Peyer's patch (tissue), 4 donors: ENCODE measurements at places on chromosomes 5 and 9. TPM values are rescaled to one million over a fixed set of nuclear protein-coding genes. Genes with fewer than 3 reads are reported as not detected.
A peak's percentile ranks its signal among the peaks of the same experiment; 100 is the strongest.

GRCh38 chr5:161548487-161549094 lies 2.1 kb upstream of the GABRB2 start:
- no peak overlapping the region for H3K4me3 ChIP-seq
- H3K4me1 ChIP-seq = no peaks in the 10 kb centered on the region
- H3K36me3 ChIP-seq = no peaks in the 10 kb centered on the region
- DNase-seq = no peak

DNA sequence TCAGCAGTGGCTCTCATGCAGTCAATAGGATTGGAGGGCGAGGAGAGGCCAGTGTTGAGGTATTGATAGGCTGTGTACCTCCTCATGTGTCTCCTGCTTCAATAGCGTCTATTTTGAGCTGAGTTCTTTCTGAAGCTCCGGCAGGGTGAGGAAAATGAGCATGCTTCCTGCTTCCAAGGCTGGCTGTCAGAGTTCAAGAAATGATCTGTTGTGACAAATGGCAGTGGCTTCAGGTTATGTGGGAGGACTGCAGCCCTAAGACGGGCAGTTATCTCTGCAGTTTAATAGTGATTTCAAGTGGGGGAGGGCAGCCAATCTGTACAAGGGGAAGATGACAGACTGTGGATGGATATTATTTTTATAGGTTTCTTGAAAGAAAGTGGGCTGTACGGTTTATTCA lies 54.0 kb upstream of the CXCL14 start:
- H3K4me3 ChIP-seq = no peak overlapping the region
- no peaks in the 10 kb centered on the region for H3K36me3 ChIP-seq
- DNase-seq = no peak
- H3K4me1 ChIP-seq = no peaks in the 10 kb centered on the region
- no peaks in the 10 kb centered on the region for H3K27me3 ChIP-seq

The CEL gene
- total RNA-seq = 6.6 TPM

The PTPN3 gene
- total RNA-seq = 43.8 TPM

The NR5A1 gene
- total RNA-seq = not detected

DNA sequence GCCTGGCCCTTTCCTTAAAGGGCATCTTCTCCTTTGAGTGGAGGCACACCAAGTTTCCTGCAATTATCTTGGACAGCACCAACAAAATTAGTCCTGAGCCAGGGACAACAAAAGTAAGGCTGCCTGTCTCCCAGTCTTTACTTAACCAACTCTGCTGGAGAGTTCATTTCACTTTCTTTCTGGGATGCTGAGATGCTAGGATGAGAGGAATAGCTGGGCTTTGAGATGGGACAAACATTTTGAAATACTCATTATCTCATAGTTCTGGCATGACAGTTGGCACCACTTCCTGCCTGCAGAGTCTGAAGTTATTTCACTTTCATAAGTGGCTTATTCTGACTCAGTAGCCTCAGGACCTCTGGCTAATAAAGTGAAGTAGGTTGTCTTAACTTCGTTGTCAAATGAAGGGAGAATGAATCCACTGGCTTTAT lies 157.0 kb downstream of the C9orf152 start:
- no peaks in the 10 kb centered on the region for H3K27me3 ChIP-seq
- no peaks in the 10 kb centered on the region for H3K36me3 ChIP-seq
- peak overlapping the region; percentile 70 for H3K4me3 ChIP-seq
- peak overlapping the region; percentile 84 for H3K27ac ChIP-seq
- DNase-seq = peak; percentile 50
- H3K4me1 ChIP-seq = no peaks in the 10 kb centered on the region

The SERF1A gene
- total RNA-seq = 9.5 TPM

GRCh38 chr9:102113191-102113590 lies 374.7 kb upstream of the GRIN3A start:
- no peaks in the 10 kb centered on the region for H3K36me3 ChIP-seq
- H3K4me3 ChIP-seq = no peak overlapping the region
- H3K27ac ChIP-seq = no peak overlapping the region
- H3K4me1 ChIP-seq = no peaks in the 10 kb centered on the region
- DNase-seq = no peak

The DIPK1B gene
- total RNA-seq = 1.7 TPM

- H3K36me3 ChIP-seq = no peaks in the 10 kb centered on the region
- no peak overlapping the region for H3K4me3 ChIP-seq
- H3K27ac ChIP-seq = no peak overlapping the region
- H3K27me3 ChIP-seq = no peaks in the 10 kb centered on the region
- DNase-seq = no peak
- H3K4me1 ChIP-seq = no peaks in the 10 kb centered on the region
Observed at GRCh38 chr5:99068944-99069650, 140.3 kb upstream of the CHD1 start.

The FGF1 gene
- total RNA-seq = not detected

The HSPA9 gene
- total RNA-seq = 152 TPM

- H3K27me3 ChIP-seq = no peaks in the 10 kb centered on the region
- H3K27ac ChIP-seq = peak overlapping the region; percentile 38
- DNase-seq = no peak
- H3K4me1 ChIP-seq = peaks cover 18% of the 10 kb centered on the region
- no peak overlapping the region for H3K4me3 ChIP-seq
Observed at GRCh38 chr5:177388521-177389052, 4.4 kb downstream of the SLC34A1 start.

GRCh38 chr9:128146591-128147120 lies 2.6 kb upstream of the LCN2 start:
- H3K4me3 ChIP-seq = no peak overlapping the region
- no peaks in the 10 kb centered on the region for H3K27me3 ChIP-seq
- H3K36me3 ChIP-seq = no peaks in the 10 kb centered on the region
- peak; percentile 27 for DNase-seq
- H3K4me1 ChIP-seq = no peaks in the 10 kb centered on the region
- H3K27ac ChIP-seq = no peak overlapping the region

DNA sequence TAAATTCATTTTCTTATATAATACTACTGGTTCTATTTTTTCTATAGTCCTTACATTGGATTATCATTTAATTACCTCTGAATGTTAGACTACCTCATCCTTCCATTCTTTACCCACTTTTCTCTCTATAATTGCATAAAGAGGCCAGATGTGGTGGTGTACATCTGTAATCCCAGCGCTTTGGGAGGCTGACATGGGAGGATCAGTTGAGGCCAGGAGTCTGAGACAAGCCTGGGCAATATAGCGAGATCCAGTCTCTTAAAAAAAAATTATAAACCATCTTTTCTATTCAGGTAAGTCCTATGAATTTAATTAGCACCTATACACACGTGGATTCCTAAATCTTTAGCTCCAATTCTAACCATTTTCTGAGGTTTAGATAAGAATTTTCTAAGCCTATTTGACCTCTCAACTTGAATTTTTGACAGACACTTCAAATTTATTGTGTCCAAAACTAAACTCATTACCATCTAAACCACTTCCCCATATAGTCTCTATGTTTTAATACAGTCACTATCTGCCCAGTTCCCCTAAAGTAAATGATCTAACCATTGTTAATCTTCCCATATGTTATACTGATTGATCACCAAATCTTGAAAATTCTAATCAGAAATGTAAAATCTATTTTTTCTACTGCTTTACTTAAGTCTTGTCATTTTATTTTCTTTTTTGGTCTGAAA lies 33.0 kb upstream of the CHD1 start:
- H3K27me3 ChIP-seq = no peaks in the 10 kb centered on the region
- no peaks in the 10 kb centered on the region for H3K36me3 ChIP-seq
- no peak for DNase-seq
- no peak overlapping the region for H3K4me3 ChIP-seq
- H3K4me1 ChIP-seq = no peaks in the 10 kb centered on the region

The MYOZ3 gene
- not detected for total RNA-seq

DNA sequence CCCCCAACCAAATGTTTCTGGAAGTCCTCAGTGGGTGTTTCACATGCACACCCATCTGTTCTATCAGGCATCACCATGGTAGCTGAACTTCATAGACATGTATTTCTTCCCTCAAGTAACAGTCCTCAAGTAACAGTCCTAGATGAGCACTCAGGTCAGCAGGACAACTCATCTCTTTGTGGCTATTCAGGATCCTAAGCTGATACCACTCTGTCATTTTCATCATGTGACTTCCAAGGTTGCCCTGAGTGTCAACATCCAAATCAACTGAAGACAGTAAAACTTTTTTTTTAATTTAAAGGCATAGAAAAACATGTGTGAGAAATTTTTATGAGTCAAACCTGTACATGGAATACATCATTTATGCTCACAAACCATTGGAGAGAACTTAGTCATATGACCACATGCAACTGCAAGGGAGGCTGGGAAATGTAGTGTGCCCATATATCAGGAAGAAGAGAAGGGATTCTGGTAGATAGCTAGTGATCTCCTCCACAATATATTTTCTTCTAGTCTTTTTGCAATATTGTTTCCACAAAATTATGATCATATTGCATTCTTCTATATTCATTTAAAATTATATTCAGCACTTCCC lies 64.2 kb upstream of the FST start:
- no peaks in the 10 kb centered on the region for H3K27me3 ChIP-seq
- no peaks in the 10 kb centered on the region for H3K4me1 ChIP-seq
- DNase-seq = no peak

- H3K36me3 ChIP-seq = no peaks in the 10 kb centered on the region
- H3K27me3 ChIP-seq = no peaks in the 10 kb centered on the region
- DNase-seq = no peak
- no peak overlapping the region for H3K27ac ChIP-seq
- no peaks in the 10 kb centered on the region for H3K4me1 ChIP-seq
- H3K4me3 ChIP-seq = no peak overlapping the region
Observed at GRCh38 chr5:121031491-121031890, 567.4 kb downstream of the PRR16 start.

DNA sequence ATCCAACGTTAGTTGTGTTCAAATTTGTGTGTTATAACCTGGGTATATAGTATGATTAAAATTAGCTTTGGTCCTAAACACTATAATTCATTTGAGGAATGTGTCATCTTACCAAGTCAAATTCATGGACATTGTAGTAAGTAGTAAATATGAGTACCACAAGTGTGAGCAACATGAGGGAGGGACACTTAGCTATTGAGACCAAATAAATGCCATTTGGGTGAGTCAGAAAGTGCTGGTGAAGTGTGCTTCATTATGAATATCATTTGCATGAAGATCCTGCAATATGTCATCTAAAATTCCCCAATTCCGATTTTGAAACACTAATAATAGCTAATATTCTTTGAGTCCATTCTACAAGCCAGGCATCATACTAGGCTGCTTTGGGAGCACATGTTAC lies 336.7 kb upstream of the KIF2A start:
- no peaks in the 10 kb centered on the region for H3K27me3 ChIP-seq
- H3K36me3 ChIP-seq = no peaks in the 10 kb centered on the region
- no peaks in the 10 kb centered on the region for H3K4me1 ChIP-seq

DNA sequence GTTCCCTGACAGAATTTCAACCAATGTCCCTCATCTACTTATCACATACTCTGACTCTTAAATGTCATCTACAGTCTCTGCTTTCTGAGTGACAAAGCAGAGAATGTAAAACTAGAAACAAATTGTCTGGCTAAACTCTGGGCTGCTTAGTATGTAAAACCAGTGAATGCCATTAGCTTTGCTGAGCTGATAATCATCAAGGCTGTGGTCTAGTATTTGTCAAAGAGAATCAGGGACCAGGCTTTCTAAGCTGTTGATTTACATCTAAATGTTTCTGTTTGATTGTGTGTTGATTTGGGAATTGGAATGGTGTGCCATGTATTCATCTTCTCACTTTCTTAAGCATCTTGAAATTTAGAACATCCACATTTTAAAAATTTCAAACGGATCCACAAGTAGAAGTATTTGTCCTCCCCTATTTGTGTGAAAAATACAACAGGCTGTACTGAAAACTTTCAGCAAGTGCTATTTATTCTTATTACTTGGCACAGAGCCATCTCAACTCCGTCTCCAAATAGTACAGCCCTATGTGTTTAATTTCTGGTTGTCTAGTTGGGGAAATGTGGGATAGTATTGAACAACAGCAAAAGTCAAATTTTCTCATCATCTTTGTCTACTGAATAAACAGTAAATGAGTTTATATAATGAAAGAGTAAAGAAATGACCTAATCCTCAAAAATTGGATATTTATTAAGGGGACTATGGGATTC lies 251.5 kb downstream of the KCTD16 start:
- H3K36me3 ChIP-seq = no peaks in the 10 kb centered on the region
- no peak for DNase-seq
- H3K4me3 ChIP-seq = no peak overlapping the region

DNA sequence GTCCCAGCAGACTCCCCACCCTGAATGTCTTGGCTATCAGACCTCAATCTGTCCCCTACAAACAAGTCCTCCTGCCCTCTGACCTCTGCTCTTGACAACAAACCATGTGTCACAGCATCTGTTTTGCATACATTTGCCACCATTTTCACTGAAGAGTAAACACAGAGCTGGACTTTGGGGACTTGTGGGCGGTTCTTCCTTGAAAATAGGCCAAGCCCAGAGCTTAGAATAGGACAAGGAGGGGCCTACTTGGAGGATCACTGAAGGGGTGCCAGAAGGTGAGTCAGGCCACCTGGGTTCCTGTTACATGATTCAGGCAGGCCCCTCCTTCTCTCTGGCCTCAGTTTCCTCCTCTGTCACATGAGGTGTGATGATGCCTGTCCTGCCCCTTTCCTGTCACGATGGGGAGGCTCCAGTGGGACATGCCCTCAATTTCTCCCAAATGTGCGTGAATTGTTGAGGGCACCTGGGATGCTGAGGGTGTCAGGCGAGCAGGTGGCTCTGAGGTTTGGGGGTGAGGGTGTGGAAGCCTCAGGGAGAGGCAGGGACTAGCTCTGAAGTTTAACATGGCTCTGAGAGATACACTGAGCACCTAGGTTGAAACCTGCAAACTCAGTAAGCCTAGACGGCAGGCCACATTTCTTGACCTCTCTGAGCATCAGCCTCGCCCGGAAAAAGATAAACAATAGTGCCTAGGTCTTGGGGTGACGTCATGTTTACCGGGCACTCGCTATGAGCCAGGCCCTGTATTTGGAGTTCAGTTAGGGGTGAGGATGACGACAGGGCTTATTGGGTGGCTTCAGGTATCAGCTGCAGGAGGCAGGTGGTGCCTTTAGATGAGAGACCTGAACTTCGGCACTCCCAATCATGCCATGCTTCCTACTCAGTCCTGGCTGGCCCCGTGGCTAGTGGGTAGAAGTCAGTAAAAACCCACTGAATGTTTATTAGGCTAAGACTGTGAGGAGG lies 107.6 kb upstream of the PITX1 start:
- no peaks in the 10 kb centered on the region for H3K36me3 ChIP-seq
- no peaks in the 10 kb centered on the region for H3K27me3 ChIP-seq
- no peak overlapping the region for H3K4me3 ChIP-seq
- DNase-seq = no peak
- H3K27ac ChIP-seq = no peak overlapping the region
- H3K4me1 ChIP-seq = no peaks in the 10 kb centered on the region
